ENCODE measurements at places on chromosomes 6 and 20. TPM values are rescaled to one million over a fixed set of nuclear protein-coding genes. Genes with fewer than 3 reads are reported as not detected.
A peak's percentile ranks its signal among the peaks of the same experiment; 100 is the strongest.

DNA sequence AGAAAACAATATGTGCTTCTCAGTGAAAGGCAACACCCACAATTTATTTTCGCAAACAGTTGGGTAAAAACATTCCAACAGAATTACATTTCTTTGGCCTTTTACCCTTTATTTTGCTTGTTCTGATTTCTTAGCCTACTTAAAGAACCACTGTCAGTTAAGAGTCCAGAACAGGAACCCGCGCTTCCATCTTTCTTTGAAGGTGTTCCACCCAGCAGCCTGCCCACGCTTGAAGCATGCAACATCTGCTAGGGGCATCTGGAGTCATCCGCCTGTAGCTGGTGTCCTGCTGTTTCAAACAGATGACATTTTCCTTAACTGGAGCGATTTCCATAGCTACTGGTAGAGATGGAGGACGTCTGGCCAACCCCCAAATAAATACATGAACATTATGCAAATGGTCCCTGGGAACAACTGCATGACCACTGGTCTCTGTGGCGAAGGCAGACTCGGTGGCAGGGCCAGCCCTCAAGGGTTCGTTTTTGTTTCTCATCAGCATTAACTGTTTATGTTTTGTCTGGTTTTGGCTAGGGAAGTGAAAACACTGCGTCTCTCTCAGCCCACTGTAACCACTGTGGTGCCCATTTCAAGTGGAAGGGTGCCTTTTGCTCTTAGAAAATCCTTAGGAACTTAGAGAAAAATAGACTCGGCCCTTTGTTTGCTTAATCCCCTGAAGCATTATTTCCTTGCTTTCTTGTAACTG lies 51.6 kb downstream of the LAMA4 start:
- DNase-seq: no peak

- DNase-seq: no peak
Observed at GRCh38 chr6:53824714-53825113, 29.9 kb downstream of the LRRC1 start.

- peak; percentile 15 for DNase-seq
Observed at GRCh38 chr6:1662534-1662933, 52.8 kb downstream of the FOXC1 start.

DNA sequence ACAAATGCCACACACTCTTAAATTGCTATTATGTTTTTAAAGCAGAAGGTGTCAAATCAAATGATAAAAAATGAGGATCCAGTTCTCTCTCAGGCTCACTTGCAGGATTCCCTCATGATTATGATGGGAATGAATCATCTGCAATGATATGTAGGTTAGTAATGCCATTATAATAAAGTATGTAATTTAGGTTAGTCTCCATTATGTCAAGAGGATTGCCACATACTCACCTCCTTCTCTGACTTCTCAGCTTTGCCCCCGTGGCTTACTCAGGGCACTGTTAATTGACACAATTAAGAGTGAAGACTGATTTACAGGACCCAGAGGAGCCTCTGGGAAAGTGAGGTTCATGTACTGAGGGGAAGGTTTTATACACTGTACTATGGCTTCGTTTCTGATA lies 591.7 kb upstream of the NRSN1 start:
- DNase-seq: no peak

GRCh38 chr6:7324520-7324919 lies 11.5 kb upstream of the SSR1 start:
- no peak for DNase-seq

DNA sequence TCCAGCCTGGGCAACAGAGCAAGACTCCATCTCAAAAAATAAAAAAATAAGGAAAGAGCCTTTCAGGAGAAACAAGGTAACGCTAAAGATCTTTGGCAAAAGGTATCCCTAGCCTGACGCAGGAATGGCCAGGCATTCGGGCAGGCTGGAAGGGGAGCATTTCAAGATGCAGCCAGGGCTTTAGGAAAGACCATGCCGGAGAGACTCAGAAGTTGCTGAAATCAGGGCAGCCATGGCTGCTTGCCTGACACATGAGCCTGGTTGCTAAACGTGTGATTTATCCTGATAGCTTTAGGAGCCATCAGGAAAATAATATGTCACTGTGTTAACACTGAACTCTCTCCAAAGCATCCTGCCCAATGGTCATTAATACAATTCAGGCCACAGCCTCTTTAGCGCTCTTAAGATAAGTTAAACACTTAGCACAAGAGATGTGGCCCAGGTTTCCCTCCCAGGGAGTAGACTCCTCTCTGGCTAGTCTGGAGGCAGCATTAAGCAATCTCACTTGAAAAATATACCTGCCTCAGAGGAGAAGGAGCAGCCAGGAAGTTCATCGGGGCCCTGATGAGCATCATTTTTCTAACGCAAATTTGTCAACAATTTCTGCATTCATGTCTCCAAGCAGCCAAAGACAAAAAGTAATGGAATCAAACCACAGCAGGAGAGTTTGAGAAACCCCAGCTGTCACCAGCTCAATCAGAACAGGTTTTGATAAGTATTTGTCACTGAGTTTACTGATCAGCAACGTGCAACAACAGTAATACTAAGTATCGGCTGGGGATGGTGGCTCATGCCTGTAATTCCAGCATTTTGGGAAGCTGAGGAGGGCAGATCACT lies 200.0 kb downstream of the ZMYND8 start:
- no peak for DNase-seq

- no peak for DNase-seq
Observed at GRCh38 chr20:48578397-48579098, 249.3 kb downstream of the PREX1 start.

GRCh38 chr6:24272553-24272952 lies 85.3 kb downstream of the DCDC2 start:
- no peak for DNase-seq

OLIG3 gene
- polyA plus RNA-seq: not detected

SPDEF gene
- not detected for polyA plus RNA-seq

KCNK5 gene
- polyA plus RNA-seq: 1.1 TPM
